Activated CD8-positive, alpha-beta memory T cell treated with anti-CD3 and anti-CD28 coated beads for 48 hours (primary cell): ENCODE measurements at places on chromosomes 2 and 18.

DNA sequence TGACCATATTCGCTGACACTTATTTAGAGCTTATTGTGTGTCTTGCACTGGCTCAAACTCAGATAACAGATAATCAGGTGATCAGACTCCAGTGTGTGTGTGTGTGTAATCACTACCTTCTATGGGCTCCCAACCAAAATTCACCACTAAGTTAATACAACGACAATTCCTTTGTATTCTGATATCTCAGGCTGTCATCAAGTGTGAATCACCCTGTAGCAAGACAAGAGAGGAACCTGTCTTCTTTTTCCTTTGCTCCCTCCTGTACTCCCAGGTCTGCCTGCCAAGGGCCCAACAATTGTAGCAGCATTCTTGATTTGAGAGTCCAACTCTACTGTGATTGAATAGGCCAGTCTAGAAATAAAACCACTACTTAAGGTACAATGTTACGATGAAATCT, 25.8 kb downstream of the ITGB6 start:
- no peak for DNase-seq

DNA sequence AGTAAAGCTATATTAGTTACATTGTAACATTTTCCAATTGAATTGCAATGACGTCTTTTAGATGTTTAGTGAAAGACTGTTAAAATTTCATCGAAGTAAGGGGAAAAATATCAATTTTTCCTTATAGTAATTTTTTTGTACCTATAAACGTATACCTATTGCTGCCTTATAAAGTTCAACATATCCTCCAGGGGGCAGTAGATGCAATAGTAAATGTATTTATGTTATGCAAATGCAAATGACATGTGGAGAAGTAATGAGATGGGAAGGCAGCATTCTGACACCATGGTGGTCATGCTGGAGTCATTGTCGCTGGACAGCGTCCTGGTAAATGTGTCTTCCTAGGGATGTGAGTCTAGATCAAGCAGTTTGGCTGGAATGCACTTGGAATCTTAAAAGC, 38.7 kb downstream of the MSTN start:
- DNase-seq = no peak

- no peak for DNase-seq
These were observed 177.1 kb upstream of the COPS8 start for GRCh38 chr2:236908439-236909192.

DNA sequence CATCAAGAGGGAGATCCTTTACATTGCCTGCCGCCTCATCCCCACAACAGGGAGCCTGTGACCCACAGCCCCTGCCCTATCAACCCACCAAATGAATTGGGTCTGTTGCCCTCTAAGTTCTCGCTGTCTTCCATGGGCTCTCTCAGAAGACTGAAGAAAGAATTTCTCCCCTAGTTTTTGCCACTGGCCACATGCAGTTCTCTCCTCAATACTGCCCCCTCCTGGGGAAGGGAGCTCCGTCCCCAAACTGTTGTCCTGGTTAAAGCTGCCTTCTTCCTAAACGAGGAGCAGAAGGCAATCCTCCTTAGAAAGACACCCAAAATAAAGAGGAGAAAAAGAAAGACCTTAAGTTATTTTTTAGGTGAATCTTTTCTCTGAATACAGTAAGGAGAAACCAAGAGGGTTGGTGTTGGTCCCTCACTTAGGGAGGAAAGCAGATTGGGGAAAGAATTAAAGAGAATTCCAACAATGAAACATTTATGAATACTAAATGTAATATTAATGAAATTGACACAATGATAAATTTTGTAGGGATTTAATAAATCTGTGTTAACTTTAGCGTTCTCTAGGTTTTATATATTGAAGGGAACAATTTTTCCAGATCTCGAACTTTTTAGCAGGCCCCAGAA, 31.1 kb upstream of the SATB2 start:
- no peak for DNase-seq

DNA sequence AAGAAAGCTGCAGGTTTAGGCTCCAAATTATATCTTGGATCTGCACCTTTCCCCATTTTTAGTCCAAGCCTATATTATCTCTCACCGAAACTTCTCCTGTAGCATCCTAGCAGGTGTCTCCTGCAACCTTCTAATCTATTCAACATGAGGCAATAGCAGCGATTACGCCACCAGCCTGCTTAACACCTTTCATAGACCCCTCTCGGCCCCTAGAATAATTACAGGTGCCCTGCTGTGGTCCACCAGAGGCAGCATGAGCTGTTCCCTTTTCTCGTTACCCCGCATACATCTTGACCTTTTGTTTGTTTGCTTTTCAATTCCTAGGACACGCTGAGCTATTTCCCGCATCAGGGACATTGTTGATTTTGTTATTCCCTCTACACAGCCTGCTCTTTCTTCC, 361.9 kb downstream of the CYRIA start:
- no peak for DNase-seq

GRCh38 chr2:112979731-112980130, 1.9 kb downstream of the IL36G start:
- DNase-seq = no peak

DNA sequence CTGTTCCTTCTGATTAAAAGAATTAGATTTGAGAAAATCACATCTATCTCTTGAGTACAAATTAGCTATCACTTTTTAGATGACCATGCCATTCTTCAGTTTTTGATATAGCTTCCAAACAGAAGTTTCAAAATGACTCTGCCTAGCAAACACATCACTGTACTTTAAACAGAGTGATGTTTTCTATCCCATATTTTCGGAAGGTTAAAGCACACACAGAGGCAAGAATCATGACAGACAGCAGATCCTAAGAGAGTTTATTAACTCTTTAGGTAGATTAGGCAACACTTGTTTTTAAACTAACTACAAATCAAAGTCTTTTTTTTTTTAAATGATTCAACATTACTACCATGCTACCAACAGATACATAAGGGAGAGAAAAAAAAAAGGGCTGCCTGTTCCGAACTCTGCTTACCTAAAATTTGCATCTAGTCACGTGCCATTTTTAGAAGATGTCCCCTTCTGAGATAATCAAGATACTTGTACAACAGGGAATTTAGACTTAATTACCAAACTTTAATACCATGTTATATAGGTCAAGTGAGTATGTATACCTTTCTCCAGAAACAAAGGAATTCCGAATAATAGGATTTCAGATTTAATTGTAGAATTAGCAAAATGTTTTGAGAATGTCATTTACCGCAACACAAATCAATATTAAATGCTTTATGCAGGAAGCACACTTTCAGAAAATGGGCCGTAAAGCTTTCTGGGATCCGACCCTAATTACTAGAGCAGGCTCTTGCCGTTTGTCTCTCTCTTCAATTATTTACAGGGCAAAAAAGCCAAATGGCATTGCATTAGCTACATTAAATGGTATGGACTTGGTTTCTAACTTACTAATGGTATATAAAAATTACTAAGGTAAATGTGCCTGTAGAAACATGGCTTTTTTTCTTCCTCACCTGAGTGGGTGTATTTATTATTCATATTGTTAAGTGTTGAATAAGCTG, 2.6 kb downstream of the RBMS1 start:
- no peak for DNase-seq

GRCh38 chr2:147017951-147018645, 826.7 kb upstream of the ACVR2A start:
- DNase-seq = no peak

GRCh38 chr2:36044411-36044810, 311.2 kb upstream of the CRIM1 start:
- DNase-seq = no peak

- no peak for DNase-seq
These were observed 71.7 kb upstream of the SKOR2 start for GRCh38 chr18:47323158-47323557.

GRCh38 chr2:96554293-96555145, 18.0 kb downstream of the ARID5A start:
- no peak for DNase-seq

GRCh38 chr2:176614930-176615329, 345.7 kb downstream of the MTX2 start:
- no peak for DNase-seq

GRCh38 chr2:196849895-196850294, 40.7 kb upstream of the C2orf66 start:
- no peak for DNase-seq

GRCh38 chr2:169086893-169087467, 17.6 kb downstream of the DHRS9 start:
- no peak for DNase-seq

GRCh38 chr2:40487602-40488001, 35.7 kb upstream of the SLC8A1 start:
- DNase-seq = no peak

GRCh38 chr18:10458691-10459090, 4.3 kb downstream of the APCDD1 start:
- DNase-seq = no peak
